ENCODE measurements at places on chromosomes 6 and 20. TPM values are rescaled to one million over a fixed set of nuclear protein-coding genes. Genes with fewer than 3 reads are reported as not detected.

CCN6 gene
- not detected for total RNA-seq

HMGCLL1 gene
- total RNA-seq = 0.11 TPM

ARHGAP18 gene
- total RNA-seq = 4.6 TPM

ABRACL gene
- 117 TPM for total RNA-seq

ZSCAN31 gene
- total RNA-seq = 7.4 TPM

SPATA25 gene
- total RNA-seq = 3.7 TPM

DNA sequence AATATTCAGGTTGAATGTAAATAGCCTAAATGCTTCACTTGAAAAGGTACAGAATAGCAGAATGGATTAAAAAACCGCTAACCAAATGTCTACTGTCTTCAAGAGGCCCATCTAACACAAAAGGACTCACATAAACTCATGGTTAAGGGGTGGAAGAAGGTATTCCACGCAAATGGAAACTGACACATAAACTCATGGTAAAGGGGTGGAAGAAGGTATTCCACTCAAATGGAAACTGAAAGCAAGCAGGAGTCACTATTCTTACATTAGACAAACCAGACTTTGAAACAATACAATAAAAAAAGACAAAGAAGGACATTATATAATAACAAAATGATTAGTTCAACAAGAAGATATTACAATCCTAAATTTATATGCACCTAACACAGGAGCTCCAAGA lies 38.3 kb upstream of the PKIB start:
- no peak for DNase-seq

DNA sequence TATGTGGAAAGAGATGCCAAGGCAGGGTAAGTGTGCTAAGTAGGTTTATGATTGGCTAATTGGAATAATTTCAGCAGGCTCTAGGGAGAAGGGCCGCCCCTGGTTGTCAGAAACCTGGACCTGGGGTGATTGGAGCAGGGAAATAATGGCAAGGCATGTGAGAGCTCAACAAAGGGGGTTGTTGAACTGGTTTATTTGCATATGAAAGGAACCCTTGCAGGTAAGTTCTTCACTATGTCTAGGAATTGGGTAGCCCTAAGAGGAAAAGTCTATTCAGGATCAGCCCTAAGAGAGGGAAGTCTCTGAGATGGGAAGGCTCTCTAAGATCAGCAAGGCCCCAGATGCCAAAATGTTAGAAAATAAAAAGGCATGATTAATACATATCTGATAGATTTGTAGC lies 175.4 kb upstream of the PRND start:
- DNase-seq = peak; percentile 21

- no peak for DNase-seq
Measured at GRCh38 chr6:129643176-129643575, 66.8 kb downstream of the ARHGAP18 start.

DNA sequence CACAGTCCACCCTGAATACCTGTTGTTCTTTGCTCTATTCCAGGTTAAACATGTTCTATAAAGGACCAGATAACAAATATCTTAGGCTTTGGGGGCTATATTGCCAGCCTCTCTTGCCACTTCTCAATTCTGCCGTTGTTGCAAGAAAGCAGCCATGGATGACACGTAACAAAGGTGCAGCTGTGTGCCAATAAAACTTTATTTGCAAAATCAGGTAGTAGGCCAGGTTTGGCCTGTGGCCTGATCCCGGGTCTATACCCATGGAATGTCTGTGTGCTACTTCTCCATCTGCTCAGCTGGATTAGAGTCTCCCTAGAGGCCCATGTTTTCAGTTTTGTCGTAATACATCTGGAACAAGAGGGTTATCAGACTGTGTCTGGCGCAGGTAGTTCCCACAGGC lies 175.3 kb upstream of the KCNG1 start:
- DNase-seq = no peak

DNA sequence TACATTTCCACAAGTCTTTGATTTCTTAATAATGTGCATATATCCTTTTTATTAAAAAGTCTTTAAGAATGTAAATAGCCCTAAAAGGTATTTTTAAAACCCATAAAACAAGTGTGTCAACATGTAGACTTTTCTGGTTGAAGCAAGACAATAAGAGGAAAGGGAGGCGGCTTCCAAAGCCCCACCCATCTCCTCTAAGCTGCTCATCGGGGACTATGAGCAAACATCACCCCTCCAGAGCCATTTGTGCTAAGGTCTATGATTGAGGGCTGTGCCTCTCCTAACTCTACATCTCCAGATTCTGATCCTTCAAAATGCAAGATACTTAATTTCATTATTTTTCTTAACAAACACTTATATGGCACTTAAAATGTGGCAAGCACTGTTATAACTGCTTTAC lies 2.5 kb upstream of the NAA20 start:
- no peak for DNase-seq

- no peak for DNase-seq
Measured at GRCh38 chr6:94361304-94362060, 942.1 kb upstream of the EPHA7 start.

GRCh38 chr6:132964101-132964867 lies 149.9 kb downstream of the RPS12 start:
- no peak for DNase-seq

DNA sequence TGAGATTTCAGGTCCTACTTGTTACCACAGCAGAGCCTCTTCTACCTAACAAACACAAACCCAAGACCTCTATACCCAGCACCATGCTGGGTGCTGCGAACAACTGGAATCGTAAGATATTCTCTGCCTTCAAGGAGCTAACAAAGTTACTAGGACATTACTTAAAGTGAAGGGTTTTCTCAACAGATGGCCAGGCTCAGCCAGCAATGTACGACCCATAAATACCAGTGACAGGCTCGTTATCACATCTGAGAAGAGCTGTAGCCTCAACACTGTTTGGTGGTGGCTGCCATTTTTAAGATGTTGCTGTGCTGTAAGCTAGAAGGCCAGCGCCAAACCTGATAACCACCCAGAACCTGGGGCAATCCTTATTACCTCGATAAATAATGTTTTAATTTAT lies 406.5 kb downstream of the KIF16B start:
- no peak for DNase-seq

GRCh38 chr6:35474942-35475570 lies 6.9 kb downstream of the RPL10A start:
- no peak for DNase-seq

DNA sequence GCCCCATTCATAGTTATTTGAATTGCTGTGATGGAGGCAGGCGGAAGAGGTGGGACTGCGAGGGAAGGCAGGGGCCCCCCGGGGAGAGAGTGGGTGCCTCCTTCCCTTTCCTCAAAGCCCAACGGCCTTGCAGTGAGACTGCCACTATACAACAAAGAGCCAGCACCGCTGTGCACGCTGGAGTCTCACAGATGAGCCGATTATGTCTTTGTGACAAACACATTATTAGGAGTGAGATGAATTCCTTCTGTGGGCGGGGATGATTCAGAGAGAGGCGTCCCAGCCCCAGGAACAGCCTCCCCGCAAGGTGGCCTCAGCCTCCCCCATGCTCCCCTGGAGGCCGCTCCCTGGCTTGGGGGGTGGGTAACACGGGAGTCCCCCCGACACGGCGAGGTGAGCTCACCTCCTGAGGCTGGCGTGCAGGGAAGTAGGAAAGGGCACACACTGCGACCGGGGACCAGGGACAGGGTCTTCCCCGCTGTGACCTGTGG lies 26.7 kb downstream of the NTSR1 start:
- no peak for DNase-seq

Measured in WTC11 (cell line).